Liver (tissue), 10 donors: ENCODE measurements at places on chromosomes 3 and 15. TPM values are rescaled to one million over a fixed set of nuclear protein-coding genes. Genes with fewer than 3 reads are reported as not detected.

- no peak overlapping the region for H3K27ac ChIP-seq
- no peak for DNase-seq
- H3K36me3 ChIP-seq = no peaks in the 10 kb centered on the region
- peaks cover 17% of the 10 kb centered on the region for H3K4me1 ChIP-seq
- no peaks in the 10 kb centered on the region for H3K27me3 ChIP-seq
- no peak overlapping the region for H3K4me3 ChIP-seq
These were observed 32.7 kb downstream of the CRABP1 start for GRCh38 chr15:78372880-78373279.

- peaks cover 3% of the 10 kb centered on the region for H3K4me1 ChIP-seq
- DNase-seq = no peak
- no peaks in the 10 kb centered on the region for H3K27me3 ChIP-seq
- H3K36me3 ChIP-seq = no peaks in the 10 kb centered on the region
- no peak overlapping the region for H3K27ac ChIP-seq
These were observed 5.5 kb downstream of the LRRC31 start for GRCh38 chr3:169864270-169864669.

DNA sequence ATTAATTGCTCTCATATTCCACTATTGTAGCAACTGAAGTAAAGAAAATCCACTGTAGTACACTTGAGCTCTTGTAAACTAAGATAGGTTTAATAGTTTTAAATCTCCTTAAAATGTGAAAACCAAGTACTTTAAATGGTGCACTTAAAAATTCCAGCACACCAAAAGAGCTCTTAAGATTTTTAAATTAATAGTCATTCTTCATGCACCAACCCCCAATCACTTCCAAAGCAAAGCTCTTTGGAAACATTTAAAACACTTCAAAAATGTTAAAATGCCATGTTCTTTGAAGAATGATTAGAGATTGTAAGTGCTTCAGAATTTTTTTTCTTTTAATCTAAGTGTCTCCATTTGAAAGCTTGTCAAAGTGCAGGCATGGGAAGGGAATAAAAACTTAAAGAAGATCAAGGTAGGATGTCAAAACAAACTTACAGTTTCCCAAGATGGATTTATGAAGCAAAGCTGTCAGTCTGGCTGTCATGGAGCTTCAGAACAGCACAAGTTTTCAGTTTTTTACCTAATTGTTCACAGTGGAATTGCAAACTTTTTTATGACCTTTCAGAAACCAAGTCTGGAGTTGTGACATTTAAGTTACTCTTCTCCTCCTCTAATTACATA lies 84.3 kb downstream of the ARPP21 start:
- no peak overlapping the region for H3K4me3 ChIP-seq
- H3K27ac ChIP-seq = no peak overlapping the region
- DNase-seq = no peak
- no peaks in the 10 kb centered on the region for H3K27me3 ChIP-seq
- H3K36me3 ChIP-seq = no peaks in the 10 kb centered on the region

DNA sequence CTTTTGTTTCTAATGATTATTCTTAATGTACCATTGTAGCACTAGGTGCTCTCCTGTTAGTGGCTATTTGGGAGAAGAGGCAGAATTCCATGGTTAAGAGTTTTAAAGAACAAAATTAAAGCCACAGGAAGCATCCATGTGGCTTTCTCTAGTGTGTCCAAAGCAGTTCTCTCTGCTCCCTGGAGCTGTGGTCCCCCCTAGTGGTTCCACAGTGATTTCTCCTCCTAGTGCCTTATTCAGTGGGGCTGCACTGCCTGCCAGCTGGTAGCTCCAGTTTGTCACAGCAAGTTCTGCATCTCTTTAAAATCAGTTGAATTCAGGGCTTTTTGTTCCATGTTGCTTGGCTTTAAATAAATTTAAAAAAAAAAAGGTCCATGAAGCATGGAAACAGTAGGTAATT lies 39.6 kb upstream of the FAM98B start:
- peaks cover 6% of the 10 kb centered on the region for H3K27me3 ChIP-seq
- H3K27ac ChIP-seq = no peak overlapping the region
- H3K4me3 ChIP-seq = no peak overlapping the region
- no peak for DNase-seq
- H3K4me1 ChIP-seq = no peaks in the 10 kb centered on the region

DNA sequence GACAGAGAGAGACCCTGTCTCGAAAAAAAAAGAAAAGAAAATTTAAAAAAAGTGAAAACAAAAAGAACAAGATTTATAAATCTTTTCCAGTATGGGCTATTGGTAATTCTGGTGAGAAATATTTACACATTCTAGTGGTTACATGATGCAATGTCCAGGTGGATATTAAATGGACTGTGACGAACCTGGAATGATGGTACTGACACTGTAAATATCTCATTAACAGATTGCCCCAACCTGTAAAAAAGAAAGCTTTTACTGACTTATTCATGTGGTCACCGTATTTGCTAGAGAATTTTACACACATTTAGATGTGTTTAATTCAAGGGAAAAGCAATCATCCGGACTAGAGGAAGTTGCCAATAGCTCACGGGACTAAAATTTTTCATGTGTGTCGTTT lies 162.1 kb upstream of the LRIG1 start:
- no peaks in the 10 kb centered on the region for H3K27me3 ChIP-seq
- no peaks in the 10 kb centered on the region for H3K4me1 ChIP-seq
- H3K4me3 ChIP-seq = no peak overlapping the region
- H3K36me3 ChIP-seq = no peaks in the 10 kb centered on the region

DNA sequence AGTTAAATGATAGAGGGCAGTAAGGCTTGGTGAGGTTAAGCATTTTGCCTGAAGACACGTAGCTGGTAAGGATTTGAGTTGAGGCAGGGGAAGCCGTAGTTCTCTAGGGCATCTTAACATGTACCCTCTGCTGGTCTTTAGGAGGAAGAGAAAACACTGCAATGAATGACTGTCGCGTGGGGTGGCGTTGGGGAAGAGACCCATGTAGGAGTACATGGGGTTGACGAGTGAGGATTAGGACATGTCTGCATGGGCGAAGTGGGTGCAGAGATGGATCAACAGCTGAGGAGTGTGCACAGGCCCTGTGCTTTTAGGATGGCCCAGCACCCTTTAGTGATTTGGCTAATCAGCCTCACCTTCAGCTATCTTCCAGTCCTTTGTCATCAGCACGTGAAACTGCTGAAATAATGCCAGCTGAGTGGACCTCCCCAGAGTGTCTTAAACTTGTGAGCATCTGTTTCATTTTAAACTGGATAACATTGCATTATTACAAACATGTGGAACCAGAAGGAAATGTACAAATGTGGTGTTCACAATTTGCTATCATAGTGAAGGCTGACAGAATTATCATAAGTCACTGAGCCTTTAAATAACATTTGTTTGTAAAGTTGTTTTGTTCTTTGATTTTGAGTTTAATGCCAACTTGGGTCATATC lies 15.3 kb downstream of the P2RY14 start:
- H3K27me3 ChIP-seq = no peaks in the 10 kb centered on the region
- no peaks in the 10 kb centered on the region for H3K36me3 ChIP-seq
- no peak overlapping the region for H3K27ac ChIP-seq

GRCh38 chr3:171535133-171535532 lies 74.9 kb upstream of the TNIK start:
- no peak overlapping the region for H3K4me3 ChIP-seq
- H3K36me3 ChIP-seq = no peaks in the 10 kb centered on the region
- no peak for DNase-seq
- no peaks in the 10 kb centered on the region for H3K27me3 ChIP-seq

- no peak overlapping the region for H3K4me3 ChIP-seq
- no peak overlapping the region for H3K27ac ChIP-seq
- DNase-seq = no peak
These were observed 296.6 kb upstream of the MME start for GRCh38 chr3:154783521-154783931.

- no peak for DNase-seq
- H3K36me3 ChIP-seq = no peaks in the 10 kb centered on the region
- H3K4me1 ChIP-seq = no peaks in the 10 kb centered on the region
- no peak overlapping the region for H3K4me3 ChIP-seq
These were observed 41.7 kb downstream of the OXSM start for GRCh38 chr3:25831578-25831977.

DNA sequence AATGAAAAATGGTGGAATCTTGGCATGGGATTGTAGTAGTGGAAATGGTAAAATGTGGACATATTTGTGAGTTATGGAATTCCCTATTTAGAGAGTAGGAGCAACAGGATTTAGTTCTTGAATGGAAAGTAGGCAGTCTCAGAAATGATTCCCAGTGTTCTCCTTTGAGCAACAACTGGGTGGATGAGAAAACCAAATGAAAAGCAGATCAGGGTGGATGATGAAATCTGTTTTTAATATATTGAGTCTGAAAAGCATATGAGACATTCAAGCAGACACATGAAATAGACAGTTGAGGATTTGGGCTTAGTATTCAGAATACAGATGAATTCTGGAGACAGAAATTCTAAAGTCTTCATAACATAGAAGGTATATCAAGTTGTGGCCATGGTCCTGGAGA lies 451.3 kb downstream of the LPP start:
- H3K27me3 ChIP-seq = no peaks in the 10 kb centered on the region
- no peak for DNase-seq
- peaks cover 2% of the 10 kb centered on the region for H3K4me1 ChIP-seq
- H3K4me3 ChIP-seq = no peak overlapping the region

DNA sequence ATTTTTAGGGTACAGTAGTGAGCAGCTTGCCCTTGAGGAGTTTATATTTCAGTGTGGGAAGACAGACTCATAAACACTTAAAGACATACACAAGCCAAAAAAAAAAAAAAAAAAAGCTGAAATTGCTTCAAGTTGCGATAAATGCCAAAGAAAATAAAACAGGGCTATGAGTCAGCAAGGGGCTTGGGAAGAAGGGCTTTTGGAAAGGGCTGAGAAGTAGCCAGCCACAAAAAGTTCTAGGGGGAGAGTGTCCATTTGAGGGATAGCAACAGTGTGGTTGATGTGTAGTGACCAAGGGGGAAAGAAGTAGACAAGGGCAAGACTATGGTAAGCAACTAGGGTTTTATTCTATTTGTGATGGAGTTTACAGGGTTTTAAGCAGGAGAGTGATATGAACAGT lies 185.5 kb downstream of the ADAMTS9 start:
- no peak overlapping the region for H3K27ac ChIP-seq
- H3K4me1 ChIP-seq = no peaks in the 10 kb centered on the region
- H3K27me3 ChIP-seq = no peaks in the 10 kb centered on the region
- H3K36me3 ChIP-seq = no peaks in the 10 kb centered on the region

The UCN2 gene
- not detected for total RNA-seq

The LOXL1 gene
- 1.4 TPM for total RNA-seq

The TNNC1 gene
- total RNA-seq = 0.28 TPM

The LSM3 gene
- 3.7 TPM for total RNA-seq

The EFCAB12 gene
- 0.67 TPM for total RNA-seq

The WDR93 gene
- total RNA-seq = 0.08 TPM

The POLR2H gene
- 55.7 TPM for total RNA-seq

The DAZL gene
- not detected for total RNA-seq

The CCDC39 gene
- under 0.01 TPM for total RNA-seq
